Stimulated activated CD4-positive, alpha-beta T cell treated with anti-CD3 and anti-CD28 coated beads, Interleukin-1b, Interleukin-23, amount 100 ng/mL, for 1 hour (primary cell): ENCODE measurements at places on chromosomes 12 and 14.

DNA sequence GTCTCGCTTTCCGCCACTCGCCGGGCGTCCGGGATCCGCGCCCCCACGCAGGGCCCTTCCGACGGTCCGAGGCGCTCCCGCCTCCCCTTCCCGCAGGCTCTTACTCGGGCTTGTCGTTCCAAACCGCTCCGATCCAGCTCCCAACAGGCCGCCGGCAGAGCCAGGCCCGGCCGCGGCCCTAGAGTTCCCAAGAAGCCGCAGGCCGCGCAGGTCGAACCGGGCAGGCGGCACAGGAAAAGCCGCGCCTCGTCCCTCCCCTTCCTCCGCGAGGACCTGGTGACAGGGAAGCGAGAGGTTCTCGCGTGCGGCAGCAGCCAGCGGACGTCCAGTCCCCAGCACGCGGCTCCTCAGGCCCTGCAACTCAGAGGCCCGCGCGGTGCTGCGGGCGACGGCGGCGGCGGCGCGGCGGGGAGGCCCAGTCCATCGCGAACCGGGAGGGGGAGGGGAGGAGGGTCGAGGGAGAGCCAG is 272 bp downstream of the HECTD1 start:
- DNase-seq = no peak

- DNase-seq = no peak
Observed at GRCh38 chr14:75871181-75871880, 110.5 kb downstream of the TGFB3 start.

- no peak for DNase-seq
Observed at GRCh38 chr14:32650665-32651064, 288.0 kb upstream of the NPAS3 start.

DNA sequence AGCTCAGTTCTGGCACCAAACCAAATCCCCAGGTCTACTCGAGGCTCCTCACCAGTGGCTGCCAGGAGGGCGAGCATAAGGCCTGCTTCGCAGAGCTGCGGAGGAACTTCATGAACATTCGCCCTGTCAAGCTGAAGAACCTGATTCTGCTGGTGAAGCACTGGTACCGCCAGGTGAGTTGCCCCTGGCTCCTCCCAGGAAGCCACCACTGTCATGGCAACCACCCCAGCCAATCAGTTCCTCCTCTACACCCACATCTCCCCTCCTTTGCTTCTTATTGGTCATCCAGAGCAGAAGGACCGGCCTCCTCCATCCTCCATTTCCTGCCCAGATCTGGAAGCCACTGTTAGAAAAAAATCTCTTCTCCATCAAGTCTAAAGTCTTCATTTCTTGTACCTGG is 17.2 kb upstream of the OAS2 start:
- DNase-seq = no peak

GRCh38 chr14:68794130-68794850 is 1.4 kb upstream of the ZFP36L1 start:
- DNase-seq = no peak

DNA sequence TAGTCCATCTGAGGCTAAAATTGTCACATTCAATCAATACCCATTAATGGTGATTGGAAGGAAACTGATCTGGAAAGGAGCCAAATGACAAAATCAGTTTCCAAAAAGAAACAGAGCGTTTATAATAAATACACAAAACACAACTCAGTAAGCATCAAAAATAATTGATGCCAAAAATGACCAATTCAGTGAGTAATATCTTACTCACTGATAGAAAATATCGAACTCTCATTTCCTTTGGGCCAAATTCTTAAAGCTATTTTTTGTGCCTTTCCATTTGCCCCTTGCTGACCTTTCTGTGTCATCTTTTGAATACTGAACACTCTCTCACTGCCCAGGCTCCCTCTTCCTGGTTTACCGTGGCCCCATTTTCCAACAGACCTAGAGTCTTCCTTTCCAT is 22.5 kb upstream of the ATP2B1 start:
- DNase-seq = no peak

DNA sequence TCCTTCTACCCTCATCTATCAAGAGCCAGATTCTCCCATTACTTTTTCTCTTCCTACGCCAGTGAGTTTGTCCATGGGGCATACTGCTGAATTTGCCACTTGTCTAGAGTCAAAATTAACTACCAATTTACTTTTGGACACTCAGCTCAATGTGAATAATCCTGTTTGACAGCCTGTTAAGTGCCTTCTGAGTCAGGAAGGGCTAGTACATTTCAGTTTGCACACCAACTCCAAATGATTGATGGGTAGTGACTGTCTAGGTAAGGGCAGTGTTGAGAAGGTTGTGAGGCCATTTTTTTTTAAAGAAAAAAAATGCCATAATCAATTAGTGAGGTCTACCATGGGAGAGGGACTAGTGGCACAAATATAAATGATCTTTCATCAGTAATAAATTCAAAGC is 21.8 kb upstream of the TRIM9 start:
- DNase-seq = no peak

DNA sequence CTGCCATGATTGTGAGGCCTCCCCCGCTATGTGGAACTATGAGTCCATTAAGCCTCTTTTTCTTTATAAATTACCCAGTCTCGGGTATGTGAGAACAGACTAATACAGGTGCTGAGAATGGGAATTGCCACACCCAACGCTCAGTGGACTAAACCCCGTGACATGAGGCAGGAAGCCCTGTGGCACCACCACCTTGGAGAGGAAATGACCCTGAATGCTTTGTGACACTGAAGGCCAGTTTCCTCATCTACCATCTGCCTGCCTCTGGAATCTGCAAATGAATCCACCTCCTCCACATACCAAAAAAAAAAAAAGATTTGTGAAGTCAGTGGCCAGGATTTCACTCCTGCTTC is 41.6 kb downstream of the NT5DC3 start:
- no peak for DNase-seq

GRCh38 chr12:119870457-119870856 is 6.7 kb downstream of the CIT start:
- no peak for DNase-seq

- no peak for DNase-seq
Observed at GRCh38 chr12:54240971-54241588, 38.8 kb downstream of the CBX5 start.

DNA sequence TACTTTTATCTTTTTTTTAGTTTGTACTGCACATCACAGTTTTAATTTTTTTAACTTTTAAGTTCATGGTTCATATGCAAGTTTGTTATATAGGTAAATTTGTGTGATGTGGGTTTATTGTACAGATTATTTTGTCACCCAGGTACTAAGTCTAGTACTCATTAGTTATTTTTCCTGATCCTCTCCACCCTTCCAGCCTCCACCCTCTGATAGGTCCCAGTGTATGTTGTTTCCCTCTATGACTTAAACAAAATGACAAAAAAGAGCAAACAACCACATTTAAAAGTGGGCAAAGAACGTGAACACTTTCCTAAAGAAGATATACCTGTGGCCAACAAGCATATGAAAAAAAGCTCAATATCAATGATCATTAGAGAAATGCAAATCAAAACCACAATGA is 63.7 kb downstream of the GARIN6 start:
- no peak for DNase-seq

DNA sequence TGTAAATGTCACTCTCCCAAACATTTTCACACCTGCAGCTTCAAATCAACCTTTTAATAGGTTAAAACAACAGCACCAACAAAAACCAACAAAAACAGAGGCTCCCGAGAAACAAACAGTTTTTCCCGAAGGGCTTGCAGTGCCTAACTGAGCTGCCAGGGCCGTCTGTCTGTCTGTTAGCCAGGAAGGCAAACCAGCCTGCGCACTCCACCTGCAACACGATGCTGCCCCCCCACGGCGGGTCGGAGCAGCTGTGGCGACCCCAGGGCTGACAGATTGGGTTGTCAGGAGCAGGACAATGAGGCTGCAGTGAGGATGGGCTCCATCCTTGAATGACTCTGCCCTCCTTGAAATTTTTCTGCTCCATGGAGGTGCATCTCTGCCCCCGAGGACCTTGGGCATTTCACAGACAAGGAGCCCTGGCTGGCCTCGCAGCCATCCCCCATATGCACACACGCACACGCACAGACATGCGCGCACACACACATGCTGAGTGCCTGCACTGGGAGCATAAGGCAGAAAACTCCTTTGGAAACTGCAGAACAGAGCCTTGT is 2.6 kb downstream of the RTL1 start:
- no peak for DNase-seq

GRCh38 chr12:55666508-55666907 is 29.8 kb downstream of the OR10P1 start:
- DNase-seq = no peak

DNA sequence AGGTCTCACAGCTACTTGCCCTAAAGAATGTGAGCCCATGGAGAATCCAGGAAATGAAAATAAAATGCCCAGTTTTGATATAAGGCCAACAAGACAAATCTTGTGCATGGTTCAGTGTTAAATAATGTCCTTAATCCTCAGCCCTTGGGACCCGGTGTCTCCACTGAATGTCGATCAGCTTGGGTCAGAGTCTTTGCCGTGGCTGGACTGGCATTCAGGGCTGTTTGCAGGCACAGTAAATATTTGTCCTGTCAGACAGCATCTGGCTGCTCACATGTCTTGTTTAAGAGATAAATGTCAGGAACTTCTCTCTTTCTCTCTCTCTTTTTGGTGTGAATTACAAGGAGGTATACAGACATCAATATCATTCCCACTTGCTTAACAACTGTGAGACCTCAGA is 452.5 kb downstream of the FUT8 start:
- no peak for DNase-seq

DNA sequence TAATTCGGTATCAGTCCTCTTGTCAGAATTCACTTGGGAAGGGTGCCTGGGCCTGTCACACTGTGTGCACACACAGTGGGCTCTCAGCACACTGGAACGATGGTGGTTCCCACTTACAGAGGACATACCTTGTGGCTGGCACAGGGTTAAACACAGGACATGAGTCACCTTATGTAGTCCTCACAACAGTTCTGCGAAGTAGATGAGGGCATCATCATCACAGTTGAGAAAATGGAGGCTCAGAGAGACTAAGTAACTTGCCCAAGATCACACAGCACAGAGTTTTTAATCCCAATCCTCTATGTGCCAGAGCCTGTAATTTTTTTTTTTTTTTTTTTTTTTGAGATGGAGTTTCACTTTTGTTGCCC is 90.7 kb downstream of the NINJ2 start:
- DNase-seq = no peak

GRCh38 chr14:70882776-70883492 is 24.3 kb upstream of the PCNX1 start:
- DNase-seq = no peak

DNA sequence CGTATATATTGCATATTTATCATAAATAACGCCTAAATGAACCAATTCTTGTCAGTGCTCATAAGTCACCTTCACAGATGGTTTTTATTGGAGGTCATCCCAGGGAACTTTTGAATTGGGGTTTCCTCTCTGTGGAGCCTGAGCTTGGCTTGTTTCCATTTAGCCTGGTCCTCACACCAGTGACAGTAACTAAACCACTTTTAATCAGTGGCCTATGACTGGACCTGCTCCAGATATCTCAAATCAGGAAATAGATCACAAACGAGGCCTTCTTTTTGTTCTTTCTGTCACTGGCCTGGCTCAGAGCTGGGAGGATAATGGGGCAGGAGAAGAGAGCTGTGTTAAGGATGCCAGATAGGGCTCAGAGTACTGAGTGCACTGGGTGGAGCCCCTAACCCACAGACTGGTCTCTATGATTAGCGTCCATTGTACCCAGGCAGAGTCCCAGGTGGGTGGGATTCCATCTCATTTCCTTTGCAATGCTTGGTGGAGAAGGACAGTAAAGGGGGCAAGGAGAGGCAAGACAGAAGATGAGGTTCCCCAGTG is 92.4 kb downstream of the NUAK1 start:
- DNase-seq = no peak

- DNase-seq = no peak
Observed at GRCh38 chr14:65433646-65434045, 21.1 kb downstream of the FUT8 start.

- no peak for DNase-seq
Observed at GRCh38 chr14:63777024-63777423, 49.2 kb upstream of the SGPP1 start.

DNA sequence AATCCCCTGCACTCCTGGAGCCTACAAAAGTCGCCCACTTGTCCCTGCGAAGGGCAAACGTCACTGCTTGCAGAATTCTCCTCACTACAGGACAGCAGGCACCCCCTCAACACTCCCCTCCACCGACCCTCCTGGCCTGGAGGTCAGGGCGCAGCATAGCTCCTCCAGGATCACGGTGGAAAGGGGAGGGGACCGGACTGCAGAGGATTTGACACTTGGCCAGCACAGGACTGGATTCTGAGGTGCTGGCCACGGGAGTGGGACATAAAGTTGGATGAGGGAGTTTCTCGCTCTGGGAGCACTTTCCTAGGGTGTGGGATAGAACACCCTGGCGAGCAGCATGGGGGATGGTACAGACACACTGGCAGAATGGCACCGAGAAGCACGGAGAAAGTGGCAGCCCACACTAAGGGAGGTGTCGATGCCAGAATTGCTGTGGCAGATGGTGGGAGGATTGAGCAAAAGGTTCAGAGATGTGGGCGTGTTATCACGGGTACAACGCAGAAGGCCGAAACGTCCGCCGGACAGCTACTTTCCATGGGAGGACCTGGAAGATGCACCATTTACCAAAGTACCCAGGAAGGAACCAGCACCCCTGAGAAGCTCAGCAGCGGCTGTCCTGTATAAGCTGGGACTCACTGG is 51.4 kb upstream of the DIO3 start:
- DNase-seq = no peak

DNA sequence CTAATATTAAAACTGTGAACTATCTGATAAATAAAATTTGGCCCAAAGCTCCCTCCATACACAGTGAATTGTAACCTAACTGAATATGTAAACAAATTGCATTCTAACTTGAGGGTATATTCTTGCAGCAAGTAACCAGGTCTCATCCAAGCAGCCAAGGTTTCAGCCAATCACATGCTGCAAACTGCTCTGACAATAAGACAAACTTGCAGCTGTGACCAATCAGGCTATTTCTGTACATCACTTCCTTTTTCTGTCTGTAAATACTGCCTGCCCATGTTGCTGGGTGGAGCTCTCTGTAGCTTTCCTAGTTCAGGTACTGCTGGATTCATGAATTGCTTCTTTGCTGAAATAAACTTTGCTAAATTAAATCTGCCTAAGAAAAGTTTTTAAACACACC is 499.0 kb downstream of the GALC start:
- no peak for DNase-seq

DNA sequence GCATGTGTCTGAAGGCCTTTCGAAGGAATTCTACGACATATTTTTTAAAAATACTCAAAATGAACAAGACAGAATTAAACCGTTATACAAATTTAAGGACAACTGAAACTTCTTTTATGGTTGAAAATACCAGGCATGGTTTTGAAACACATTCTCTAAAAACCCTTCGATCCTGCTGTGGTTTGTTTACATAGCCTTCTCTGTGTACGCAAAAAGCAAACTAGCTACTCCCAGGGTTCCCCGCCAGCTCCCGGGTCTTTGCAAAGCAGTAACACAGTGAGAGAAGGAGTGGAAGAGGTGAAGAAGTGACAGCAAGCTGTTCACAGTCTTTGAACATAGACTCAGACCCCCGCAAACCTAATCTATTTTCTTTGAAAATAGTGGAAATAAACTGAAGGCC is 2.2 kb upstream of the TC2N start:
- DNase-seq = no peak

- DNase-seq = no peak
Observed at GRCh38 chr12:851913-852312, 97.6 kb downstream of the RAD52 start.
